Activated CD4-positive, CD25-positive, alpha-beta regulatory T cell (primary cell): ENCODE measurements at places on chromosomes 12 and 14.

GRCh38 chr12:14841761-14842160 lies 1.6 kb downstream of the ART4 start:
- DNase-seq = no peak

DNA sequence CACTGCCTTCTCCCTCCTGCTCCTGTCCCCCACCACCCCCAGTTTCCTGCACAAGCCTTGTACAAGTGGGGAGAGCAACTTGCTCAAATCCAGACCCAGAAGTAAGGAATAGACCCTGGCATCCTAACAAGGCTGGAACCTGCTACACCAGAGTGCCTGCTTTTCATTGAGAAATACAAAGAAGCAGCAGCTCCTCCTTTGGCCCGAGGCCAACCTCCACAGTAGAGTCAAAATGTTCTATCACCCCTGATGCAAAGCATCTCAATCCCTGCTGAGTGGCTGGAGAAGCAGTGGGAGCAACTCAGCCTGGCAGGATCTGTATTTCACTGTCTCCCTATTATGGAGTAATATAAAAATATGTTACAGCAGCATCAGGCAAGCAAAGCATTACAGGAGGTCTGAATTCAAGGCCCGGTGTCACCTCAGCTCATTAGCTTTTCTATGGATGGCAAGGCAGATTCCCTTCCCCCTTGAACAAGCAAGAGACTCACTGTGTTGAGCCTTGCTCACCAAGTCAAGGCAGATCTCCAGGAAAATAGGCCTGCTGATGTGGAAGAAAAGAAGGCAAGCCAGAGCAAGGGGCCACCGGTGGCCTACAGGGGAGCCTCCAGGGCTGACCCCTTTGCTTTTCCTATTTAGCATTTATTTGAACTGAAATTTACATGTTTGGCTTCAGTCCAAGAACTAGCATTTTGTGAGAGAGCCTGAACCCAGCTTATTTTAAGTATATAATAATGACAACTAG lies 186.3 kb upstream of the EGLN3 start:
- no peak for DNase-seq

- DNase-seq = no peak
These were observed 88.8 kb downstream of the NAV3 start for GRCh38 chr12:77919450-77919849.

GRCh38 chr14:86944434-86944833 lies 1048.5 kb downstream of the GALC start:
- DNase-seq = no peak

- DNase-seq = no peak
These were observed 30.7 kb downstream of the LRIG3 start for GRCh38 chr12:58889557-58889956.
